NAMALWA (cell line): ENCODE measurements at places on chromosomes 7 and 10.

GRCh38 chr7:46173476-46174195, 252.6 kb upstream of the IGFBP3 start:
- no peak for DNase-seq

- no peak for DNase-seq
These were observed 341.1 kb downstream of the PARD3 start for GRCh38 chr10:34474009-34474376.

DNA sequence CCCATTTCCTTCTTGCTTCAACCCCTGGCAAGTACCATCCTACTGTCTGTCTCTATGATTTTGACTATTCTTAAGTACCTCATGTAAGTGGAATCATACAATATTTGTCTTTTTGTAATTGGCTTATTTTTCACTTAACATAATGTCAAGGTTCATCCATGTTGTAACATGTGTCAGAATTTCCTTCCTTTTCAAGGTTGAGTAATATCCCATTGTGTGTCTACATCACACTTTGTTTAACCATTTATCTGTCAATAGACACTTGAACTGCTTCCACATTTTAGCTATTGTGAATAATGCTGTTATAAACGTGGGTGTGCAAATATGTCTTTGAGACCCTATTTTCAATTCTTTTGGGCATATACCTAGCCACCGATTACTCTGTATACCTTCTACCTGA, 14.0 kb upstream of the CDK14 start:
- DNase-seq = no peak

GRCh38 chr7:122311734-122312450, 7.3 kb upstream of the FEZF1 start:
- DNase-seq = no peak

DNA sequence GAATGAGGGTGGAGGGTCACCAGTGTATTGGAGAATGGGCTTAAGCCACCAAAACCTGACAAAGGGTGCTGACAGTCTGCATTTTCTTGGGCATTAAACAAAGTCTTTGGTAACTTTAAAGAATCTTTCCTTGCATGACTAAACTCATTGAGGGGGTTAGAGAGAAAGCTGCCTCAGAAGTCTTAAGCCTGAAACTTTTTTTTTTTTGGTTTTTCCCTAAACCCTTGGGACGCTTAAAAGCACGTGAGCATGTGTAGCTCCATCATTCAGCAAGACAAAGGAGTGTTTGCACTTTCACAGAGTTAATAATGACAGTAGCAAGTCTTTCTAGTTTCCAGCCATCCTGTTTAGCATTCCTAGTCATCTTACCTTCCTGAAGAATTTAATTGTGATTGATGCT, 110.7 kb downstream of the LRMDA start:
- no peak for DNase-seq

GRCh38 chr10:68895041-68895440, 6.1 kb upstream of the DDX50 start:
- DNase-seq = no peak

DNA sequence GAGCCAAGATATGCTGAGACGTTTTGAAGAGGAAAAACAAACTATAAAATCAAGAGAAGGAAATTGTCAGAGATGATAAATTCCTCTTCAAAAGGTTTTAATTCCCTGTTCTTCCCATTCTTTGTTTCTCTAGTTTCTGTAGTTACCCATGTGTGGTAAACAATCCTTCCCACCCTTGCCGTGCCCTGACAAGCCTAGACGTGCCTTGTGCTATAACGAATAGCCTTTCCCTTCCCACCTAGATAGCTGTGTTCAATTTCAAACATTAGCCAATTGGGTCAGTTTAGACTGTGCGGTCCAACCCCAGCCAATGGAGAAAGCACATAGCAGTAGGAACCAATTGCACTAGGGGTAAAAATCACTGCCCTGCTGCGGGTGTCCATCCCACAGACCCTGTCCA, 138.1 kb downstream of the RALA start:
- no peak for DNase-seq

DNA sequence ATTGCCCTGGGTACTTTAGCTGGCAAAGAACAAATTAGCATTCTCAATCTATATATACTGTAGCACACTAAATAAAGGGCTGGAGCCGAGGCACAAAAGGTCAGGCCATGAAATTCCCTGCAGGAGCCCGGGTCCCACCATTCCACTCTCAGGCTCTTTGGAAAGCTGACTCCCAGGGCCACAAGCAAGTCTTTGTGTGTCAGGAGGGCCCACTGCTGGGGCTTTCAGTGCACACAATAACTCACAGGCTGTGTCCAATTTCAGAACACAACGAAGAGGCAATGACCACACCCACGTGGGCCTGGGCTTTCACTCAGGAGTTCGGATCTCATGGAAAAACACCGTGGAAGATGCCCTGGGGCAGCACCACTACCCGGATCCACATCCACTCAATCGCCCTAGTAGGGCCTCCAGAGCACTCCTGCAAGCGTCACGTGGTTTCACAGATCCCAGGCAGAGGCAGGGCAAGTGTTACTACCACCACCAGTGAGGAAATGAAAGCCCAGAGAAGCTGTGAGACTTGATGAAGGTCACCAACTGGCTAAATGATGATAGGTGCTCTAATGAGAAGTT, 60.3 kb downstream of the COBL start:
- no peak for DNase-seq

DNA sequence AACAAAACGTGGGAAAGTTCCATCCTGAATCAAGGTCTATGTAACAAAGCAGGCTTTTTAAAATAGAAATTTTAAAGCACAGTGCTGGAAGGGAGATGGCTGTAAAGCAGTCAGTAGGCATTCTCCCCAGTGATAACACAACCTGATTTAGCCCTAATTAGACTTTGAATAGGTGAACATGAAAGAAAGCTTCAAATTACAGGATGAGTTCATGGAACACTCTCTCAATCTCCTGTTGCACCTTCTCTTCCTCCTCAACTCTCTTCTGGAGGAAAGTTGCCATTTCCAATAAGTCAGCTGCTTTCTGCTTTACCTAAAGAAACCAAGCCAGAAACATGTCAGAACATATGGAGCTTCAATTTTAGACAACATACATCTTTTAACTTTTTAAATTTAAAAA, 20.1 kb downstream of the SFR1 start:
- DNase-seq = no peak

GRCh38 chr10:93628858-93629257, 16.5 kb downstream of the PDE6C start:
- no peak for DNase-seq

- DNase-seq = peak; percentile 26
These were observed 131.0 kb upstream of the C1GALT1 start for GRCh38 chr7:7051206-7051877.

DNA sequence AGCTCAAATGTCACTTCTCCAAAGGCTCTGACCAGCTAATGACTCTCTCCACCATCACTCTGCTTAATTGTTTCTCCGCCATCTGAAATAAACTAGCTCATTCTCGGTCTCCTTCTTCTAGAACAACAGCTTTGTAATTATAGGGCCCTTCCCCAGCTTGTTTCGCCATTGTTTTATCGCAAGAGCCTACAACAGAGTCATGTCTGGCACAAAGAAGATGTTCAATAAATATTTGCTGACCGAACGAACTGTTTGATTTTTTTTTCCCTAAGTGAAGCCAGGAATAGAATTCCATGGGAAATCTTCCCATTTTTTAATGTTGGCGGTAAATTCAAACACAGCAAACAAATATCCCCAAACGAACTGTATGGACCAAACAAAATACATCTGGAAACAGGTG, 63.8 kb upstream of the NMT2 start:
- no peak for DNase-seq

DNA sequence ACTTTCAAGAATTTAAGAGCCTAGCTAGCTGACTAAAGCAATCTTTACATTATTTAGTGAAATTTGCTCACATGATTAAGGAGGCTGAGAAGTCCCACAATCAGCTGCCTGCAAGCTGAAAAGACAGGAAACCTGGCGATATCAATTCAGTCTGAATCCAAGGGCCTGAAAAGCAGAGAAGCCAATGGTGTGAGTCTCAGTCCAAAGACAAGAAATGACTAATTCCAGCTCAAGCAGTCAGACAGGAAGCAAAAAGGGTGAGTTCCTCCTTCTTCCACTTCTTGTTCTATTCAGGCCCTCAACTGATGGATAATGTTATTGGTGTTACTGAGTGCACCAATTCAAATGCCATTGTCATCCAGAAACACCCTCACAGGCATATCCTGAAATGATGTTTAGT, 1231.6 kb upstream of the CELF2 start:
- no peak for DNase-seq

DNA sequence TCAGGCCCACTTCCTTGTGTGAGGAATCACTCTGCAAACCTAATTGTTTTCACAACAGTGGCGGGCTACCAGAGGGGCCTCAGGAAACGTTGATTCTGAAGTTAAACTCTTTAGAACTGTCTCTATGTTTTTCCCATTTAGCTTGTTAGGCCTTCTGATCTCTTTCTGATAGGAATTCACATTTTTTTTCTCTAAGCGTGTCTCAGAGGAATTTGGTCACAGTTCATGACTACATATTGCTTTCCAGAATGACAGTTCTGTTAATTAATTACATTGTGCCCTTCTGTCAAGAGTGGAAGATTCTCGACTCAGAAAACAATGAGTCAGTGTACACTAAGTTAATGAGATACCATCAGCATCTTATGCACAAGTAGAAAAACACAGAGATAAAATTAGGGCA, 469.2 kb upstream of the C7orf33 start:
- no peak for DNase-seq

DNA sequence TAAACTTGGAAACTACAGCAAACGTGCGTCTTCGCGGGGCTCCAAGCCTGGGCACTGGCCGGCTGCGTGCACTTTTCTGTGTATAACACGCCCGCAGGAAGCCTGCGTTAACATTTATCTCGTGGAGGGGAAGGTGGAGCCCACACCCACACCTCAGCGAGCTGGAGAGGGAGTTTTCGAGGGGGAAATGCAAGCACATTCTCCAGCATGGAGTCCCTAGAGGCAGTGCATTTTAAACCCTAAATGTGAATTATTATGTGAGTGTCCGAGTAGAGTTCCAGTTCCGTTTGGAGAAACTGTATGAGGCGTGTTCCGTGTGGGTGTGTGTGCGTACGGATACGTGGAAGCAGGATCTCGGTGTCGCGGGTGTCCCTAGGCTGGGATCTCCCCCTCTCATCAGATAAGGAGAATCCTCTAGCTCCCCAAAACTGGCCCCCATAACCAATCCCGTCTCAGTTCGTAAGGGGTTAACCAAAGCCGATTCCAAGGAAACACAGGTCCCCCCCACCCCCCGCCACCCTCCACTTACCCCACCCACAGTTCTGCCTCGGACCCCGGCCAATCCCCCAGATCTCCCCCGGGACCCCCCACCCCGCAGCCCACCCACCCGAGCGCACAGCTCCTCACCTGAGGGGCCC, 403 bp downstream of the CDK6 start:
- peak; percentile 80 for DNase-seq

GRCh38 chr10:77029777-77030717, 607.6 kb downstream of the KCNMA1 start:
- no peak for DNase-seq

DNA sequence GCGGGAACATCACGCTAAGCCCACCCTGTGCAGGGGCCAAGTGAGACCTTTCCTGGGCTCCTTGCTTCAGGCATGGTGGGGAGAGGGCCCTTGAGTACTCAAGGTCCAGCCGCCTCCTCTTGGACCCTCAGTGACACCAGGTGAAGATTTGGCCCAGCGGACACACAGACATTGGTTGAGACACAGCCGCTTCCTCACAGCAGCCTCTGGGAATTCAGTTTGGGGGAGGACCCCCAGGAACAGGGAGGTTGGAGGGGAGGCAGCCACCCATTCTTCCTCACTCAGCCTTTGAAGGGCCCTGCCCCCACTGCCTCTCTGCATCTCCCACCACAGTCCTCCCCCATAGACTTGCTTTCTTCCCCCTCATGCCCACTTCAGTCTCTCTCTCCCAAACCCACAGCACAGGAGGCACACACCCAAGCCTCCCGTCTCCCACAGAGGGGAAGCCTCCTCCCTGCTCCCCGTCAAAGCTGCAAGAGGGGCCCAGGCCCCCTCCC, 31.9 kb downstream of the ANXA8 start:
- DNase-seq = no peak

- DNase-seq = no peak
These were observed at the start of gene MDFIC for GRCh38 chr7:114922026-114922651. MDFIC (plus strand) TSS chr7:114922094; CDS start chr7:114923034, 940 bp downstream.

DNA sequence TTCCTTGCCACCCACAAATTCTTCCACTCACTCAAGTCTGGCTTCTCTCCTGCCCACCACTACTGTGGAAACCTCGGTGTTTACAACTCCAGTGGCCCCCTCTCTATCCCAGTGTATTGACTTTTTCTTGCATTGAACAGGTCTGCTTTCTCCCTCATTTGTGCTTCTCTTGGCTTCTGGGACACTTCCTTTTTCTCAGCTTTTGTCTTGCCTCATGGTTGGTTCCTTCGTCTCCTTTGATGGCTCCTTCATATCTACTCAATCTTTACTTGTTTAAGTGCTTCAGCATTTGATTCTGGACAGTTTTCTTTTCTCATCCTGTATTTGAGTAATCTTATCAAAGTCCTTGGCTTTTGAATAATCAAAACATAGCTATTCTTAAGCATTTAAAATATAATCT, 35.9 kb upstream of the FAM3C start:
- no peak for DNase-seq

GRCh38 chr10:43734716-43735115, 86.0 kb upstream of the ZNF32 start:
- no peak for DNase-seq

- DNase-seq = no peak
These were observed 113.2 kb upstream of the PHF14 start for GRCh38 chr7:10860516-10860915.

DNA sequence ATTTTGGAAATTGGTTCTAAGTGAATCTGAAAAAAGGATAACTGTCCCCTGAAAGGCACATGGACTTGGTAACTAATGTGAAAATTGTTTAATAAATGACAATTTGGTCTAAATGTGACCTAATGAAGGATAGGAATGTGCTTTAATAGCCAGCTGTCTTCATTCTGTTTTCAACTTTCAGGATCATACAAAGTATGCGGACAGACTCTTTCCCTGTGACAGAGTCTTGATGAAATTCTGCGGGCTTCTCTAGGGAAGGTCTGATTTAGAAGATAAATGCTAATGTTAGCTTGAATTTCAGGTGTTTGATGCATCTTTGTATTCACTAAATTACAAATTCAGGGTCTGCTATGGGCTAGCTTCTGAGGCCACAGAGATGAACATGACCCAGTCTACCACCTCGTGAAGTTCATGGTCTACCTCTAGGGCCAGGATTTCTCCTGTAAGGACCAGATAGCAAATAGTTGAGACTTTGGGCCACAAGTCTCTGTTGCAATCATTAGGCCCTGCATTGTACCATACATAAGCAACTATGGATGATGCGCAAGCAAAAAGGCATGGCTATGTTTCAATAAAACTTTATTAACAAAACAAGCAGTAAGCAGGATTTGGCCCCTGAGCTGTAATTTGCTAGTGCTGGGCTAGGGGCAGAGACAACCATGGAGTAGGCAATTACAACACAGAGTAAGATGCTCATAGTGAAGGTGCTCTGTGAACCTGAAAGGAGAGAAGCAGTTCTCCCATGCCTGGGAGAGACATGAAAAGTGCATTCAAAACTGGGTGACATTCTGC, 368.6 kb downstream of the INHBA start:
- DNase-seq = no peak

DNA sequence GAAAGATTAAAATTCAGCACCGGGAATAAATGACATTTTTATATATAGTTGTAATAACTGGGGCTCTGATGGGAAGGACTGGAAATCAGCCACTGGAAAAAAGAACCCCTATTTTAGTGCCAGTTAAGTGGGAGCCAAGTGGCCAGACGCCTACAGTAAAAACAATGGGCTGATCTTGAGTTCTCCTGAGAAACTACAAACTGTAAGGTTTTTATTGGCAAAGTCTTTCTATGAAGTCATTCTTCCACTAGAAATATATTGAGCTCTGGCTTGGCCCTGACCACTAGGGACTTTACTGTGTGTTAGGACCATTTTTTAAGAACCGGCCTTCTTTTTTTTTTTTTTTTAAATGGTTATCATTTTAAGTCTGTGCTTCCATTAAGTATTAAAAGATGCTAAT, 79.6 kb downstream of the ZNF22 start:
- no peak for DNase-seq
